AG04450 (cell line): ENCODE measurements at places on chromosomes 12 and 14. TPM values are rescaled to one million over a fixed set of nuclear protein-coding genes. Genes with fewer than 3 reads are reported as not detected.

DNA sequence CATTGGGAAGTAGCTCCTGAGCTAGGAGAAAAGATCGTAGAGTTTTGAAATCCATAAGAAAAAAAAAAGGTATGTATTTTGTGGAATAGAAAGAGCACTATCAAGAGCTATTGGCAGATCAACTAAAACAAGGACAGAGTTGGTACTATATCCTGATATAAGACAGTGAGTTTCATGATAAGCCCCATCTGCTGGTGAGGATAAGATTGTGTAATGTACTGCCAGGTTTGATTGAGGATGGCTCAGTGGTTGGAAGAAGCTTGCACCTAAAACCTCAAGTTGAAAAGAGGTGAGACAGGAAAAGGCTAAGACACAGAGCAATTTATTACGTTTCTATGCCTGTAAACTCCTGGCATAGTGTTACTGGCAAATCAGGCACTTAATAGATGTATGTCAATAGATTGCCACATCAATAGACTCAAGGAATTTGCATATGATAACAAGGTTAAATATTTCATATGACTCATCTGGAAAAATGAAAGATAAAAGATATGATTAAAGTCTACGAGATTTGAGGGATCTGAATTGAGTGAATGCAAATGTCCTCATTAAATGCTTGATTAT is 525.6 kb downstream of the FLRT2 start:
- DNase-seq: no peak

Gene FOXG1
- polyA plus RNA-seq: not detected in 2 replicates

DNA sequence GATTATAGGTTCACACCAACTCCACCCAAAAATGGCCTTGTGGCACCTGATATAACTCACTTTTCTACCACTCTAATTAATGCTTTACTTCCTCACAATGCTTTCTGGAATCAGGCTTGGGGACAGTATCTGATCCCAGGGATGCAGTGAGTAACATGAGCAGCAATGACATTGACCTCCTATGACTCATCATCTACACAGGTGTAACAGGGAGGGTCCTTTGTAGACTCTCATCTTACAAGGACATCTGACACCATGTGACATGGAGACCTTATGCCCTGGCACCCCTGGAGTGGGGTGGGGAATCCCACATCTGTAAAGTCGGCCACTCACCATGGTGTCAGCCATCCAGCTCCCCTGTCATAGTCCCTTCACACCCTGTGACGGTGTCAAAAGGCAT is 586.4 kb downstream of the MED13L start:
- DNase-seq: no peak

- DNase-seq: no peak
Observed at GRCh38 chr12:115953450-115953849, 324.0 kb downstream of the MED13L start.

DNA sequence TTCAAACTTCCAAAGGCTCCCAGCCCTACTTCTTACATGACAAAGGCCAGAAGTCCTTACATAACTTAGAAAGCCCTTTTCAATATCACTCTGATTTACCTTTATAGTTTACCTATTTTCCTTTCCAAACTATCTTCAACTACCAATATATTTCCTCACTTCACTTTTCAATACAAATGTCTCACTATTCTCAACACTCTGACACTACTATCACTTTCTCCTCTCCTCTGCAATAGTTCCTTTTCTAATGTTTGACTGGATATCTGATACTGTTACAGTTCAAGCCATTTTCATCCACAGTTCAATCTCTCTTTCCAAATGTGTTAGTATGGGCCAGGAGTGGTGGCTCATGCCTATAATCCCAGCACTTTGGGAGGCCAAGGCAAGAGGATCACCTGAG is 3.3 kb downstream of the SARNP start:
- DNase-seq: no peak

Gene ANO2
- polyA plus RNA-seq: 0.09 TPM in 1 of 2 replicates, not detected in the other

Gene CDKN1B
- 17.9 and 23.1 TPM in 2 replicates for polyA plus RNA-seq

Gene LRTM2
- polyA plus RNA-seq: not detected in 2 replicates

Gene ANG
- 5.1 TPM in 2 replicates for polyA plus RNA-seq

Gene TAS2R46
- polyA plus RNA-seq: 0.30 TPM in 1 of 2 replicates, not detected in the other

- no peak for DNase-seq
Observed at GRCh38 chr14:62711351-62712023, 333.8 kb downstream of the KCNH5 start.

DNA sequence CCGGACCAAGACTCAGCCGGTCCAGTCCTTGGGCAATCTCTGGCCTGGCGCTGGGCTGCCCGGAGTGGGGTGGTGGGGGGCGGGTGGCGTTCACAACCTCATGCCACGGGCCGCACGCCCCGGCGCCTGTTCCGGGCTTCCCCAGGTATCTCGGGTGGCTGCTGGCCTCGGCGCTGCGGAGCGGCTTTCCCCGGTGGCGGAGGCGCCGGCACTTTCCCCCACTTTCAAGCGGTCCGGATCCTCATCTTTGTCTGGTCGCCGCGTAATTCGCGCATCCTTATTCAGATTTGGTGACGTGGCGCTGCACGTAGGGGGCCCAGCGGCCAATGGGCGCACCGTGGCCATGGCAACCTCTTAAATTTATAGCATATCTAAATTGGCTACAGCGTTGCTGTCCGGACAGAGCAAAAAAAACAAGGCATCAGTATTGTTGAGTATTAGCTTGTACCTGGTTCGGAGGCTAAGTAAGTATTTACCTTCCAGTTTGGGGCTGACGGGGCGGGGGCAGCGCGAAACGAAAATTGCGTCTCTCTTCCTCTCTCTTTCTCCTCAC is at the start of gene LHX5:
TSS of gene LHX5 (minus strand) at position 253 of the 553 bp plus-strand sequence. CDS start 373 bp downstream, outside the sequence.
- no peak for DNase-seq

Gene TPPP2
- not detected in 2 replicates for polyA plus RNA-seq

Gene NT5DC3
- 2.8 and 3.4 TPM in 2 replicates for polyA plus RNA-seq

DNA sequence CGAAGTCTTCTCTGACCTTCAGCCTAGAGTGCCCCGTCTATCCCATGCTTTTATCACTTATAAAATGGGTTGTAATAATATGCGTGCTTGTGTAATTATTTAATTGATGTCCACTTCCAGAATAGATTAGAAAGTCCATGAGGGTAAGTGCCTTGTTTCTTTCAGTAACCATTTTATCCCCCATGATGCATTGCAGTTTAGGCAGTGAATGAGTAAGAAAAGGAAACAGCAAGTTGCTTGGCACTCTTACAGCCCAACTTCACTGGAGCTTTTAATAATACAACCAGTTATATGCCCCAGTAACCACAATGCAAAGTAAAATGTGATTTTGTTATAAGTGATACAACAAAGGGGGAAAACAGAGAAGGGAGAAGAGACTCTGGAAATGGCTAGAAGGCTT is 287.3 kb downstream of the MED13L start:
- no peak for DNase-seq
